ENCODE measurements at places on chromosomes 7 and 10.

DNA sequence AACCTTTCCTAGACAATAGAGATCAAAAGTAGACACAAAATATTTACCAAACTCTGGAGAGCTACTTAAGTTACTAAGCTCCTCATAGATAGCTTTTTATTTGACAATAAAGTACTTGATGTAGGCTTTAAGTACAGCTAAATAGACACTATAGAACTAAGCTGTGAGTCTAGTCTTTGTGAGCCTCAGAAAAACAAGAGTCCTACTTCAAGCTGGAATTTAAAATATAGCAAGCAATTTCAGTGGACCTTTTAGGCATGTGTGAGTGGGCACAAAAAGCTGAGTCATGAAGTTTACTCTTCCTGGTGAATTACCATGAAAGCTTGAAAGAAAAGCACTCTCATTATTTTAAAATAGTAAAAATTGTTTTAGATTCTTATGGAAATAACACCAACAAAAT lies 76.1 kb downstream of the ADD3 start:
- DNase-seq = no peak

- DNase-seq = no peak
Observed at GRCh38 chr10:35770817-35771355, 128.8 kb upstream of the FZD8 start.

DNA sequence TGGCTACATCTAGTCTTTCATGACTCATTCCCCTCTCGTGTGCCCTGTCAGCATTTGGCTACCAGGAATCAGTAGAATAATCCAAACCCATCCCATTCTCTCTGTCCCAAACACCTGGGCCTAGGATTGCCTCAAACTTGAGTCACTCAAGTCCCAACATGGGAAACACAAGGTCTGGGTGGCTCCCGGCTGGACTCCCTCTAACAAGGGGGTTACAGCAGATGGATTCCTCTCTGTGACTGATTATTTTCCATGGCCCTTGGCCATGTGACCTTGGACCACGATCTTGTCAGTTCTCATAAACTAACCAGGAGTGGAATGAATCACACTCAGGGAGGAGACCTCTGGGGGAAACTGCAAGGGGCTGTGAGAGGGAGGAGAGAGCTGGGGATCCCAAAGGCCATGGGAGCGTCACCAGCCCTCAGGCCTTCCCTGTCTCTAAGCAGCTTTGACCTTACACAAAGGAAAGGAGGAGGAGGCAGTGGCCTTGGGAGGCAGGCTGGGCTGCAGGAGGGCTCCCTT lies 533.1 kb downstream of the KCNMA1 start:
- DNase-seq = no peak

- no peak for DNase-seq
Observed at GRCh38 chr10:124878457-124878739, 63.5 kb upstream of the ZRANB1 start.

- DNase-seq = no peak
Observed at GRCh38 chr7:33750177-33750576, 155.2 kb upstream of the BMPER start.

DNA sequence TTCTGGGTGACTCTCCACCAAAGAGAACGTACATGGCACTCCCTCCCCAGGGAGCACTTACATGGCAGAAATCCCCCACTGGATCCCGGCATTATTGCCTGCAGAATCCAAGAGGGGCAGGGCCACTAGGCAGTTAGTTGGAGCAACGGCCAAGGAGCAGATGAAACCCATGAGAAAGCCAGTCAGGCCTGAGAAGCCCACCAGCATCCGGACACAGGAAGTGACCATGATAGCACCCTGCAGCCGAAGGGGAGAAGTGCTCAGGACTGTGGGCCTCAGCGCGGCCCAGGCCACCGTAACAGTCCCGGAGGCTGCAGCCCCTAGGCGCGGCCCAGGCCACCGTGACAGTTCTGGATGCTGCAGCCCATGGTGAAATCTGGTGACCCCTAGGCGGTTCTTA lies 43.5 kb downstream of the STRA8 start:
- no peak for DNase-seq

GRCh38 chr7:29381206-29382094 lies 182.2 kb upstream of the PRR15 start:
- DNase-seq = no peak

DNA sequence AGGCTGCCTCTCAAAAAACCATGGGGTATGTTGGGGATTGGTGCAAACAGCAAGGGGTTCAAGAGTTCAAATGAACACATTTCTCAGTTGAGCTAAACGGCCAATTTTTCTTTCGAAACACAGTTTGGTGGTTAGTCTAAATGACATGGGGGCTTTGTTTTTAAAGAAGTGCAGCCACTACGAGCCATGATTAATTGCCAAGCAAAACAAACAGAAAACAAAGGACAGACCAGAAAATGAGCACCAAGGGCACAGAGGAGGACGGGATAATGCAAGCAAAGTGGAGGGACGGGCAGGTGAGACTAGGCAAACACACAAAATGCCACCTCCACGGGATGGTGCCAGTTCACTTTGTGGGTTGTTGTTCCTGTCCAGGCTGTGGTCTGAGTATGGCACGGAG lies 64.5 kb upstream of the PDLIM1 start:
- no peak for DNase-seq

DNA sequence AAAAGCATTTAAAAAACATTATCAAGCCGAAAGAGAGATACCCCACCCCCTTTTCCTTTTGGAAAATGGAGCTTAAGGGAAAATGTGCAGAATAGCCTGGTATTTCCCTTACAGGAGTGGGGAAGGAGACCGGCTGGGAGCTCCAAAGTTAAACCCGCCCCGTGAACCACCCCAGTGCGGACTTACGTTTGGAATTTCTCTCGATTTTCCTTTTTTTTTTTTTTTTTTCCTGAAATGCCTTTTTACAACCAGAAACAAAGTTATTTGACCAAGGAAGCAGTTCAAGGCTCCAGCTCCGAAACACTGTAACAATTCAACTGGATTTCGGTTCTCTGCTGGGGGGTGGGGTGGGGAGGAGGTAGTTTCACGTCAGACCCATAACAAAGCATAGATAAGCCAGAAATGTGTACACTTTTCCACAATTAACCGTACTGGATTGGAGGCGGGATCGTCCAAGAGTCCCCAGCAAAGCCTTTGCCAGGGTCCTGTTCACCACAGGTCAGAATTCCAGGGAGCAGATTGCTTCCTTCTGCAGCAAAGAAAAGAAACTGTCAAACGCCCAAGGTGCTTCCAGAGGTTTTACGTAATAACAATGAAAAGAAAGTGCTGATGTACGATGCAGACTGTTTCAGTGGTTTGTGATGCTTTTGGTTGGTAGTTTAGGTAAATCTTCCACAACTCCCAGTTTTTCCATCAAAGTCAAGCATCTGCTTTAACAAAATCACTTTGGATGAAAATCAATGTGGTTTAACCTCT lies 6.7 kb downstream of the SKIDA1 start:
- no peak for DNase-seq

DNA sequence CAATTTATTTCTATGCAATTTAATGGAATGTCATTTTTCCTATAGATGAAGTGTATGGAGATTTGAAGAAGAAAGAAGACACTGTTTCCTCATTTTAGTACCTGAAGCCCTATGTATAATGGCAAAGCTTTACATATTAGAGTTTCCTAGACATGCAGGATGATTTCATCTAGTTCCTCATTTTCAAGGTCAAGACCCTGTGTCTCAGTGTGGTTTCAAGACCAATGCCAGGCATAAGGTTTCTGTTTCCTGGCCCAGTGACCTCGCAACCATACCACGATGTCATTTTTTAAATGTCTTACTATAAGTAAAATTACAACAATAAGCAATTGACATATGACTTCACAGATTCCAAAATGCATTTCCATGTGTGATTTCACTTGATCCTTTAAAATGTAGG lies 336.5 kb upstream of the PRKCQ start:
- no peak for DNase-seq

GRCh38 chr7:4845740-4846142 lies 16.1 kb downstream of the PAPOLB start:
- no peak for DNase-seq

DNA sequence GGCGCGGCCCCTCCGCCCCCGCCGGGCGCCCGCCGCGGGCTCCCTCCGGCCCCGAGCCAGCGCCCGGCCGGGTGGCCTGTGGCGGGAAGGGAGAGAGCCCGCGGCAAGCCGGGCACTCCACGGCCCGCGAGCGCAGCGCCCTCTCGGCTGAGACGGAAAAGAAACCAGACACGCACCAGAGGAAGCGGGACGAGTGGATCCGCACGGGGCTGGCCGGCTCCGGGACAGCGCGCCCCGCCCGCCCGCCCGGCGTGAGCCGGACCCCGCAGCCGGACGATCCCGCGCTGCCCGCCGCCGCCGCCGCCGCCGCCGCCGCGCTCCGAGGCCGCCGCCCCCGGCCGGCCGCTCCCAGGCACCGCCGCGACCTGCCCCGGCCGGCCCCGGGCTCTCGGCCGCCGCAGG lies 300 bp downstream of the ARHGAP21 start:
- peak; percentile 35 for DNase-seq

DNA sequence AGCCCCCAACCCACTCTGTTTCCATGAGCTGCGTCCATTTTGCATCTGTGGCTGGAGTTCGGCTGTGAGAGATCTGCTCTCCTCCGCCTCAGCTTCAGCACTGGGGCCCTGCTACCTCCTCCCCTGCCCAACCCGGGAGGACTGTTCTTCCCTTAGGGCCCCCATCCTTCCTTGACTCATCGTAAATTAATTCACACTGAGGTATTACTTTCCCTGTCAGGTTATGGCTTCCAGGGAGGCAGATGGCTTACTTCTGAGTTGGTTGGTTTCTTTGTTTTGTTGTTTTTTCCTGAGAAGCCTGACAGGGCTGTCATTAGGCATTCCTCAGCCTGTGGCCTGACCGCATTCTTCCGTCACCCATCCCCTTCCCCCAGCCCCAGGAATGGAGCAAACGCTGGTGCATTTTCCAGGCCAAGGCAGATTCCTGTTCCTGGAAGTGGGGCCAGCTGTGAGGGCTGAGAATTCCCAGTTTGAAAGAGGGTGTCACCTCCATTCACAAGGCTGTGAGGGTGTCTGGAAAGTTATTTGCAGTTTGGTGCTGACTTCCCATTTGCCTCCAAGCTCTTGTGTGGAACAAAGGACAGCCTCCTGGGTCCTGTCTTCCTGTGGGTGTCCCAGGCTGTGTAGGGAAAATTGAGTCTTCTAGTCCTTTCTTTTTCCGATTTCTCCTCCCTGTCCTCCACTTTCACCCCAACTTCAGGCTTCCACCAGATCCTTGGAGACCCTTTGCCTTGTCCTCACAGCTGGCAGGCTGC lies 11.7 kb downstream of the CPA5 start:
- no peak for DNase-seq

DNA sequence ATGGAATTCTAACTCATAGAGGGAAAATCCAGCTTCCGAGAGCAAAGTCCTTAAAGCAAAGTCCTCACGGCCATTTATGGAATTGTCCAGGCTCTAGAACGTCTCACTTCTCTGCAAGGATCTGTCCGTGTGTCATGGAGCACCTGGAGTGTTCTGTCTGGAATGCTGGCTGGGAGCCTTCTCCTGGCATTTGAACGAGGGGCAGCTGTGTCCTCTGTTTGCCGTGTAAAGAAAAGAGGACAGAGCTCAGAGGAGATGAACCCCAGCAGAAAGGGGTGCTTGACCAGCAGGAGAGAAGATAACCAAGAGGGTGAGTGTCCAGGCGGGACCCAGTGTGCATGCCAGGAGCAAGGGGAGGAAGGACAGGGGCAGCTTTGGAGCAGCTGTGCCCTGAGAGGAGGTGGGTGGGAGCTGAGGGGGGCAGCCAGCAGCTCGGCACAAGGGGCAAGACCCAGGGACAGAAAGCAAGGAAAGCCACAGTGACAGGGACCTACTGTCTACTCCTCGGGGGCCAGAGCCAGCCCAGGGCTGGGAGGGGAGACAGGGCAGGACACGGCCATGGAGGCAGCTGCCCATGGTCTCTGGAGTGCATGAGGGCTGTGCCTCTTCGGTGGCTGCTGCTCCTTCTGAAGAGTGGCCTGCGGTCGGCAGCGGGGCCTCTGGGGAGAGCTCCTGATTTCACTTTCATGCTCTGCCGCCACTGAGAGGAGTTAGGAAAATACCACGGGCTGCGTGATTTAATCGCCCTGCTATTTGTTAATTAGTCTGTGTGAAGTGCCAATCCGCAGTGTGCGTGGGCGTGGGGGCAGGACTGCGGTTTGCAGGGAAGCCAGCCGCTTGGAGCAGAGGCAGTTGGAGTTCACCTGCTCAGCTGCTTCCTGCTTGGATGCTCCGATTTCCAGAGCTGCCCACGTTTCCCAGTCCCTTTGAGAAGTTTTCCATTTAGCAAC lies 149.3 kb upstream of the SHH start:
- no peak for DNase-seq

GRCh38 chr7:128849804-128850490 lies 12.7 kb upstream of the ATP6V1F start:
- DNase-seq = no peak

DNA sequence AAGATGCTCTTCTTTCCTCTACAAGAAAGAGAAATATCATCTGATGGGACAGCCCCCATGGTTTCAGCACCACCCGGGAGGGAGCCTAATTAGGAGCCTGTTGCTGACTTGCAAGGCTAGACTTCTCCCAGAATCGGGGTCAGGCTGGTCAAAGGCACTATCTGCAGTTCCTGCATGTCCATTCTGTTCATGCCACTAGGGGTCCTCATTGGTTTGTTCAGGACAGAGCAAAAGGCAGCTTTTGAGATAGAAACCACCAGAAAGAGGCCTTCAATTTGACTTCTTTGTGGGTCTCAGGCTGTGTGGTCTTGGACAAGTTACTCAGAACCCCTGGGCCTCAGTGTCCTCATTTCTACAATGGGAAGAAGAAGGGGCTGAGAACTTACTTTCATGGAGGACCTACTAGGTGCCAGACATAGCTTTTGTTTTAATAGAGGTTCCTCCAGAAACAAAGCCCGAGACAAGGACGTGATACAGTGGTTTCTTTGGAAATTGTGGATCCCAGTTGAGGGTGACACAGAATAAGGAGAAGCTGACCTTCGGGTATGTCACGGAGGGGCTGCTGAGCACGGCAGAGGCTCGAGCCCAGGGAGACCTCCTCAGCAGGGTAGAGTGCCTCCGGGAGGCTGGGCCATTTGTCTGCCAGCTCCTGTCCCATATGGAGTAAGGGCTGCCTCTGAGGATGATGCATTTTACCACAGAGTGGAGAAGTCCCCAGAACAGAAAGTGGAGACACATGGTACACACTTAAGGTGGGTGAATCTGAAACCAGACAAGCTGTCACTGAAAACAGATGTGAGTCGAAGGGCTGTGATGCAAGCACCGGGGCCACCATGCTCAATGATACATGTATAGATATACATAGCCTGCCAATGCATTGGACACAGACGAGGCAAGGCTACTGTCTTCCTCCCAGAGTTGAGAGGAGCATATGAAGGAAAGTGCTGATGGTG lies 33.1 kb upstream of the NEUROD6 start:
- DNase-seq = peak; percentile 10

DNA sequence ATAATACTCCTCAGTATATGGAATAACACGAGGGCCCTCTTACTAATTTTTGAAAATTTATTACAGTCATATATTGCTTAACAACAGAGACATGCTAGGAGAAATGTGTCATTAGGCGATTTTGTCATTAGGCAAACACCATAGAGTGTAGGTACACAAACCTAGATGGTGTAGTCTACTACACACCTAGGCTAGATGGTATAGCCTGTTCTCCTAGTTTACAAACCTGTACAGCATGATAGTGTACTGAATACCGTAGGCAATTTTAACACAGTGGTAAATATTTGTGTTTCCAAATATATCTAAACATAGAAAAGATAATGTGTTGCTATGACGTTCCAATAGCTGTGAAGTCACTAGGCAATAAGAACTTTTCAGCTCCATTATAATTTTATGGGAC lies 12.8 kb downstream of the OR2F1 start:
- no peak for DNase-seq
